ENCODE measurements at places on chromosomes 3 and 15. TPM values are rescaled to one million over a fixed set of nuclear protein-coding genes. Genes with fewer than 3 reads are reported as not detected.

The HCLS1 gene
- polyA plus RNA-seq: not detected

The CLRN1 gene
- polyA plus RNA-seq: not detected

The MYL3 gene
- not detected for polyA plus RNA-seq

The COL7A1 gene
- polyA plus RNA-seq: 3.4 TPM

The CNTN3 gene
- 300 TPM for polyA plus RNA-seq
